ENCODE measurements at places on chromosomes 3 and 15.
A peak's percentile ranks its signal among the peaks of the same experiment; 100 is the strongest.

- no peak for DNase-seq
Measured at GRCh38 chr3:144031938-144032337, 60.3 kb downstream of the DIPK2A start.

- DNase-seq: no peak
Measured at GRCh38 chr3:81161851-81162250, 599.6 kb downstream of the GBE1 start.

DNA sequence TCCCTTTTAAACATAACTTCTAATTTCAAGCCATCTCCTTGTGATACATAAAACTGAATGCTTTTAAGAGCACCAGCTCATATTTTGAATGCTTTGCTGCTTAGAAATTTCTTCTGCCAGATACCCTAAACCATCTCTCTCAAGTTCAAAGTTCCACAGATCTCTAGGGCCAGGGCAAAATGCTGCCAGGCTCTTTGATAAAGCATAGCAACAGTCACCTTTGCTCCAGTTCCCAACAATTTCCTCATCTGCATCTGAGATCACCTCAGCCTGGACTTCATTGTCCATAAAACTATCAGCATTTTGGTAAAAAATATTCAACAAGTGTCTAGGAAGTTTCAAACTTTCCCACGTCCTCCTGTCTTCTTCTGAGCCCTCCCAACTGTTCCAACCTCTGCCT, 17.5 kb downstream of the OSTN start:
- no peak for DNase-seq

GRCh38 chr15:45021348-45021747, 1.6 kb upstream of the SORD start:
- DNase-seq: no peak

DNA sequence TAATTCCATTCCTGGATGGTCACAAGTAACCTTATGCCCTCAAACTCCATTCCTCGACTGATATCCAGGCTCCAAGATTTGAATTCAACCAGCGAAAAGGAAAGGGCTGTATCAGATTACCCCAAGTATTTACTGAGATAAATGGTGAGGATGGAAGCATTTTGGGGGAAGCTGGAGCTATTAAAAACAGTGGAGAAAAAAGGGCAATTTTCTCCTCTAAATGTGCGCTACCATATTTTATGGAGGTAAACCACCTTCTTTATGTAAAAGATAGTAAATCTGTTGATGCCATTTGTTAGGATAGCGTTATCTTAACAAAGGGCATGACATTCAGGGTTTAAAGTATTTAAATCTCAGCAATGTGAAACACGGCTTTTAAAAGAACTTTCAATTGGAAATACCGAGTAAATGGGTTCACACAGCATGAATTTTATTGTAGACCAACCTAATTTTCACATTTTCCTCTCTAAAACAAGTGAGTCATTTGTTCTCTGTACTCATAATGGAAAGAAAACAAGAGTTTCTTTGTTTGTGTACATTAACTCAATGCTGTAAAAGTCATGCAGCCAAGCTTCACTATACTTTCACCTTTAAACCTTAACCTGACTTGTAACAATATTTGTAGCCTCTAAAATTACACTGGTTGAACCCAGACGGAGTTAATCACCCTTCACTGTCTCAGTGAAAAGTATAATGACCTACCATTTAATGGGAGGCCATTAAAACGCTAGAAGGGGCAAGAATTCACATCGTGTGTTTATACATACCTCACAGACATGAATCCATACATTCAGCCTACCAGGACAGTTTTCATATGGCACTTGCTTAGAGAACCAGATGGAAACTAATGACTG, 773.4 kb downstream of the ROBO1 start:
- no peak for DNase-seq

- no peak for DNase-seq
Measured at GRCh38 chr15:56232058-56232457, 11.6 kb downstream of the RFX7 start.

- DNase-seq: peak; percentile 66
Measured at GRCh38 chr3:53196575-53197407, 35.8 kb downstream of the PRKCD start.

- no peak for DNase-seq
Measured at GRCh38 chr3:195135917-195136316, 135.0 kb downstream of the XXYLT1 start.

DNA sequence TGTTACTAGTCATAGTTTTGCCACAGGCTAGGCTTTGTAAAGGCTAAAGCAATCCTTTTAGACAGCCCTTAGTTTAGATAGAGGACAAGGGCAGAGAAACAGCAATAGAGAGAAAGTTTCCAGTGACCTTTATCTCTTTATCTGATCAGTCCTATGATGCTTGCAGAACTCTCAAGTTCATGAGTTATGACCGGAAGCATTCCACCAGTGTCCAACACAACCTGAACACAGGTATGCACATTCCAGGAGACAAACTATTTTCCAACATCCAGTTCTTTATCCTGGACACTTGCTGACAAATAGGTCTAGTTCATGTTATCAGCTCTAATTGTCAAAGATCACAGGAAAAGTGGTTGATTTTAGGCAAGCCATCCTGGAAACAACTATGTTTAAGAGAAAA, 422.2 kb downstream of the MAGI1 start:
- no peak for DNase-seq

DNA sequence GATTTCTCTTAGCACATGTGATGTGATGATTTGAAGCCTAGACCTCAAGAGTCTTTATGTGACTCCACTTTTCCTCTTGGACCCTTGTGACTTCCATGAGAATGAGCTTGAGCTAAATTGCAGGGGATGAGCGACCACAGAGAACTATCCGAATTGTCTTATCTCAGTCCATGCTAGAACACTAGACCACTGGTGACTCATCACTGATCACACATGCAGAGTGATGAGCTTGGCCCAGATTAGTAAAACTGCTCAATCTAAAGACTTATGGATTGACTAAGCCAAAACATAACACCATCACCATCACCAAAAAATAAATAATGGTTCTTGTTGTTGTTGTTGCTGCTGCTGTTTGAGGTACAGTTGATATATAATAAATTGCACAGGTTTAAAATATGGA, 114.1 kb upstream of the CFAP20DC start:
- DNase-seq: no peak

GRCh38 chr15:67241132-67241855, 13.2 kb downstream of the AAGAB start:
- peak; percentile 70 for DNase-seq

DNA sequence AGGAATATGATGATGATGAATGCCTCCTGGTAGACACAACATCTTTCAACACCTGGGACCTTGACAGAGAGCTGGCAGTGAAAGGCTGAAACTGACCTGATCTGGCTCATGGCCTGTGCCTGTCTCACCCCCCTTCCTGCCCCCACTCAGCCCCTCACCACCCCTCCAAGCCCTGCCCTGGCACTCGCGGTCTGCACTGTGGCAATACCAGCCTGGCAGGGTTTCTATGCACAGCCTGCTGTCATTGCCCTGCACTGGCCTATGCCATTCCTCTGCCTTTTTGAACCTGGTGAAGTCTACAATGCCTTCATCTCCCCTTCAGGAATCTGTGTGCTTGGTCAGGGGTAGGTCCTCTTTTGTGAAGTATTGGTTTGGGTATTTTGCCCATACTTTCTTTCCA, 56.5 kb downstream of the ACAD9 start:
- no peak for DNase-seq

All from GM20000 (cell line).